ENCODE measurements at places on chromosomes 2 and 18.

DNA sequence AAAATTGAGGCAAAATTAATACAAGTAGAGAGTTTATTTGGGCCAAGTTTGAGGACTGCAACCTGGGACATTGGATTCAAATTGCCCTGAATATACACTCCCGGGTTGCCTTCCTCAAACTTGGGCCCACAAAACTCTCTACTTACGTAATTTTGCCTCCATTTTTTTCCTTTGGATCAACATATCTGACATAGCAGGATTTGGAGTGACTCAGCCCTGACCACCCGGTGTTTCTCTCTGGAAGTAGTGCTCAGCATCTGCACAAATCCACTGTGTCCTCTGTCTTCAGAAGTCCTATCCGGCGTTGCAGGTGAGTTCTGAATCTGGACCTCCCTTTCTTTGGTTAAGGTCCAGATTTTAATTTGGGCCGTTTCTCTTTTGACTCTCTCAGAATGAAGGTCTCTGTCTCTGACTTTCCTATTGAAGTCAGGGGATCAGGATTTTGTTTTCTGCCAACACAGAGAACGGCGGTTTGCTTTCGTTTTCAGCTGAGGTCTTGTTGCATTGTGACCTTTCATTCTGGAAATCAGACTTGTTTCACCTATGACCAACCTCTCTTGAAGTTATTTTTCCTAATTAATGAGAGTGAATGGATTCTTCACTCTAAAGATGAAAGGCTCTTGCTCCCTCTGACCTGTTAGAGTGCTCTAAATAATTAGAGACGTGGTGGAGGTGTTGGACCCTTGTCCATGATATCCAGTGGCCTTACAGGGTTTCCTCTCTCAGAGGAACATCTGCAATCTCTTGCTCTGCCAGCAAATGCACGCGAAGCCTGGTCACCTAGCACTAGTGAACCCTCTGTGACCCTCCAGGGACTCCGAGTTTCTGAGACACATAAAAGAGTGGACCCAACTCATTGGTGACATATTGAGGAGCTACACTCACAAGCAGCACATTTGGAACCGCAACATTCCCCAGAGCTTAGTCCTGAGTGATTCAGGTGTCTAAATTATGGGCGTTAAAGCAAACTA lies 13.6 kb downstream of the TCF23 start:
- no peak for DNase-seq

GRCh38 chr2:232798187-232798586 lies 21.8 kb upstream of the KCNJ13 start:
- DNase-seq, result no peak

DNA sequence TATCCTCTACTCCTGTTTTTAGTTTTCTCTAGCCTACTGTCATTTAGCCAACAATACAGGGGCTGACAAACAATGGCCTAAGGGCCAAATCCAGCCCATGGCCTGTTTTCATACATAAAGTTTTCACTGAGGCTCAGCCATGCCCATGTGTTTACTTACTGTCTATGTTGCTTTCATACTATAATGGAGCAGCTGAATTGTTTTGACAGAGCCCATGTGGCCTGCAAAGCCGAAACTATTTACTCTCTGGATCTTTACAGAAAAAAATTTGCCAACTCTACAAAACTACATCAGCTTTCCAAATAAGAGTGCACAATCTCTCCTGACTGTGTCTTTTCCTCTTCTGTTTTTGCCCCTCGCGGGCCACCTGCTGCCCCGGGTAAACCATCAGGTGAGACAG lies 24.0 kb downstream of the LGALSL start:
- DNase-seq, result no peak

GRCh38 chr2:109260116-109260855 lies 131.3 kb downstream of the SH3RF3 start:
- DNase-seq, result no peak

GRCh38 chr2:111940333-111941196 lies 42.2 kb downstream of the MERTK start:
- no peak for DNase-seq

DNA sequence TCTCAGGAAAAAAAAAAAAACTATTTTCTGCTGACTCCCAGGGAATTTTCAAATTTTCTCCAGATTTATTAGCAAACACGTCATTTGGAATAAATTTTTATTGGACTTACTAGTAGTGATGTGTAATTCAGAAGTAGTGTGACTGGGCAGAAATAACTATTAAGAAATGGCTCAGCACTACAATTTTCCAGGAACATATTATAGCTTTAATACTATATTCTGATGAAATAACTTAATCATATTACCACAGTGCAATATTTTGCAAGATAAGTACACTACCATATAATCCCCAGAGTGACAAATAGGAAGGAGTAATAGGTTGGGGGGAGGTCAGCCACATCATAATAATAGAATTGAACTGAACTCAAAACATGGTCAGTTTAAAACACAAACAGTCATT lies 19.7 kb upstream of the TNFAIP6 start:
- DNase-seq, result peak; percentile 38

Measured in AG09319 (cell line).